ENCODE measurements at places on chromosomes 11 and 22.

- no peak for DNase-seq
These were observed 32.1 kb upstream of the PRODH start for GRCh38 chr22:18968011-18968749.

DNA sequence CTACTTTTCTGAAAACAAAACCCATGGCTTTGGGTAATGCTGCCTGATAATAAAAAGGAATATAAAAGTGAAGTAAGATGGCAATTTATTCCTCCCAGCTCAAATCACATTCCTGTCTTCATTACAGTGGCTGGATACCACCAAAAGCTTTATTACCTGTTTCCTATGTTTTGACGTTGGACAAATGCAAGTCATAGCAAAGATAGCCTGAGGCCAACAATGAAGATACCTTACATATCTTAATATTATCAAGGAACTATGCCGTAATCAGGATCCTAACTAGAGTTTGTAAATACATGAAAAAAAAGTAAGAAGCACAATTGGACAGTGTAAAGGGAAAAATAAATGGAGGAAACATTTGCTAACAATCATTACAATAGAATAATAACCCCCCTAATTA, 202.4 kb downstream of the SOX6 start:
- no peak for DNase-seq

DNA sequence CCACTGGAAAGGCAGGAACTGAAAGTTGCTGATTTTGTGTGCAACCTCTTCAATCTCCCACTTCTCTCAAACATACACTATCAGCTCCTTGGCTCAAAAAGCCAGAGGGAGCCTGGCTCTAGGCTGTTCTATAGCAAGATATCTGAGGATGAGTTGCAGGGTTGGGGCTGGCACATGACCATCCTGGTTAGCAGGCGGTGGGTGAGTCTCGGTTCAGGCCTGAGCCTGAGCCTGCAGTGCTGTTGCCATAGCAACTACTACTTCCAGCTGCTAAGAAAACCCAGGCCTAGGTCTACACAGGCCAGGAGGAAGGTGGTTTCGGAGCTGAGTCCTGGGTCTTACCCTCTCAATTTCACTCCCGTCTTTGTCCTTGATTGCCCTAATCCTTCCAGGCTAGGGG, 39.0 kb downstream of the CWC15 start:
- DNase-seq: no peak

GRCh38 chr22:38456841-38457699, 2.1 kb upstream of the KCNJ4 start:
- no peak for DNase-seq

DNA sequence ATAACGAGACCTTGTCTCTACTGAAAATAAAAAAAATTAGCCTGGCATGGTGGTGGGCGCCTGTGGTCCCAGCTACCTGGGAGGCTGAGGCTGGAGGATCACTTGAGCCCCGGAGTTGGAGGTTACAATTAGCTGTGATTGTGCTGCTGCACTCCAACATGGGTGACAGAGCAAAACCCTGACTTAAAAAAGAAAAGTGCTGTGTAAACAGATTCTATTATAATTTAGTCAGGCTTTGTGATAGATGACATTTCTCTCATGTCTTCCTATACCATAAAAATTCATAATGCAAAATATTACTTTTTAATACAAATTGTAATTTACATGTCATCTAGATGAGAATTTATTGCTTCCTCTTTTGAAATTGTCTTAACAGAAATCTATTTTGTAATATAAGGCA, 94.1 kb downstream of the MTMR3 start:
- no peak for DNase-seq

DNA sequence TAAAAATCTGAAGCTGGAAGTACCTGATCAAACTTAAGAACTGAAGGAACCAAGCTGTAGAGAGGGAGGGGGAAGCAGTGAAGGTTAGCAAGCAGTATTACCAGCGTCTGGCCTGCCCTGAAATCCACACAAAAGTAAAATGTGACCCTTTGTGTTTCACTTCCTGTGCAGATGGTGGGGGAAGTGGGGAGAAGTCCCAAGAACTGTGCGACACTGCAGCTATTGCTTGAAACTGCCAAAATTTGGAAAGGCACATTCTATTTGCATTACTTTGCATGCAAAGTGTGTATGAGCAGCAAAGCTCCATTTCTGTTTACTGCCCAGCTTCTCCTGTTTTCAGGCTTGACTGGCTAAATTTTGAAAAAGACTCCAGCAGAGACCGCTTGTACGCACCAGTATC, 72.1 kb upstream of the BMAL1 start:
- DNase-seq: no peak

- DNase-seq: no peak
These were observed 282.5 kb downstream of the ETS1 start for GRCh38 chr11:128304666-128305485.

DNA sequence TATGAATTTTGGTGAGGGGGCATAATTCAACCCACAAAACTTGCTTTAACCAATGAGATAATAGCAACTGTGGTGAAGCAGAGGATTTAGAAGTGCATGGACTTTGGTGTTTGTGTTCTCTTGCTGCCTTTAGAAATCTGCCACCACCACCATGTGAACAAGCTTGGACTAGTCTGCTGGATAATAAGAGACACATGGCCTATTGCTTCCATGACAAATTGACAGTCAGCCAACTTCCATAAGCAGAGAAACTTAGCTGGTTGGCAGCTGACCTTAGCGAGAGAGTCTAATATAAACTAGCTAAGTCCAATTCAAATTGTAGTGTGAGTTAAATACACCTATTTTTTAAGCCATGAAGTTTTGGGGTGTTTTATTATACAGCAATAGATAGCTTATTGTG, 482.1 kb upstream of the ANO5 start:
- no peak for DNase-seq
